Stimulated activated CD4-positive, alpha-beta T cell treated with anti-CD3 and anti-CD28 coated beads, Interleukin-1b, Interleukin-23, amount 100 ng/mL, for 1 hour (primary cell): ENCODE measurements at places on chromosomes 13 and 19.

- no peak for DNase-seq
Observed at GRCh38 chr13:111971891-111972780, 94.8 kb upstream of the SOX1 start.

DNA sequence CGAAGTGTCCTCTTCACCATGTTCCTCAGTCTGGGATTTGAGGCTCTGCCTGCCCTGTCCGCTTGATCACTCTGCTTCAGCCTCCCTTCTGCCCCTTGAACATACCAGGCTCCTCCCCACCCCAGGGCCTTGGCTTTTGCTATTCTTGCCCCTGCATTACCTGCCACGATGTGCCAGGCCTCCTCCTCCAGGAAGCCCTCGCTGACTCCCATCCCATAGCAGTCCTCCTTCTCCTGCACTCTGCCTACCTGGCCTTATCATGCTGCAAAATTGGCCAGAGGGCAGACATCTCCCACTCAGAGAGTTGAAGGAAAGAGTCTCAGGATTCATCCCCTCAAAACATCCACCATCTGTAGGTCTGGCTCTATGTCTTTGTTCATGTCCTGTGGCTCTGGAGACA lies 2.2 kb downstream of the YJEFN3 start:
- no peak for DNase-seq

DNA sequence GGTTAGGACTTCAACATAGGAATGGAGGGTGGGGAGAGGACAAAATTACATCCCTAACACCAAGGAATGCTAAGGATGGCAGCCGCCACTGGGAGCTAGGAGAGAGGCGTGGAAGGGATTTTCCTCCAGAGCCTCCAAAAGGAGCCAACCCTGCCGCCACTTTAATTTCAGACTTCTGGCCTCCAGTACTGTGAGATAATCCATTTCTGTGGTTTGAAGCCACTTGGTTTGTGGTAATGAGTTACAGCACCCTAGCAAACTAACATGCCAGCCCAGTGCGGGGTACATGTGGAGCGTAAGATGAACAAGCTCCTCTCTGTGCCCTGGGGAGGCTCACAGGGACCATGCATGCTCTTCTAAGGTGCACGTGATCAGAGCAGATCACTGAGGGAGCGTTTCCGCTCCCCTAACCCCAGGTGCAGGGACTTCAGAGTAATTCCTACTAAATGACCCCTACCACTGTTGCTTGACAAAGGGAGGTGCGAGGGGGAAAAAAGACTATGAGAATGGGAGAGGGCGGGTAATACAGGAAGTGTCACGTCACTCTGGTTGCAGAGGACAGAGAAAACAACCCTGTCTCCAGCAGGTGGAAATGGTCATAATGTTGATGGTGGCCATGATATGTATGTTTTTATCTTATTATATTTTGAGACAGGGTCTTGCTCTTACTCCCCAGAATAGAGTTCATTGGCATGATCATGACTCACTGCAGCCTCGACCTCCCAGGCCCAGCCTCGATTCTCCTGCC lies 12.0 kb downstream of the FPR1 start:
- no peak for DNase-seq

- no peak for DNase-seq
Observed at GRCh38 chr19:49662011-49662410, 3.6 kb downstream of the IRF3 start.

GRCh38 chr19:17450264-17451075 lies 2.0 kb upstream of the TMEM221 start:
- no peak for DNase-seq

GRCh38 chr19:41205995-41206394 lies 13.0 kb downstream of the CYP2S1 start:
- no peak for DNase-seq

DNA sequence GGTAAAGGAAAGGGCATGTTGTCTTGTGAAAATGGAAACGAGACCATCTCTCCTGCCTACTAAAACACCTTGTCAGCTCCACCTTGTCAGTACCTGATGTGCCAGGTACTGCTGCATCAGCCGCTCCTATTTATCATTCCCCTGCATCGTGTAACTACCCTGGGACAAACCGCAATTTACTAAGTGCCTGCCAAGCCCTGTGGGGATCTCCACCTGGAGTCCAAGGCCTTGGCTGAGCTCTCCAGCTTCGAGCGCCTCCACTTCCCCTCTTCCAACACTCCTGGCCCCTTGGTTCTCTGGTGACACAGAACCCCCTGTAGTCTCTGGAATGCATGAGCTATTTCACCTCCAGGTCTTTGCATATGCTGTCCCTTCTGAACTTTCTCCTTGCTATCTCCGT lies 25.9 kb upstream of the CCNP start:
- no peak for DNase-seq

DNA sequence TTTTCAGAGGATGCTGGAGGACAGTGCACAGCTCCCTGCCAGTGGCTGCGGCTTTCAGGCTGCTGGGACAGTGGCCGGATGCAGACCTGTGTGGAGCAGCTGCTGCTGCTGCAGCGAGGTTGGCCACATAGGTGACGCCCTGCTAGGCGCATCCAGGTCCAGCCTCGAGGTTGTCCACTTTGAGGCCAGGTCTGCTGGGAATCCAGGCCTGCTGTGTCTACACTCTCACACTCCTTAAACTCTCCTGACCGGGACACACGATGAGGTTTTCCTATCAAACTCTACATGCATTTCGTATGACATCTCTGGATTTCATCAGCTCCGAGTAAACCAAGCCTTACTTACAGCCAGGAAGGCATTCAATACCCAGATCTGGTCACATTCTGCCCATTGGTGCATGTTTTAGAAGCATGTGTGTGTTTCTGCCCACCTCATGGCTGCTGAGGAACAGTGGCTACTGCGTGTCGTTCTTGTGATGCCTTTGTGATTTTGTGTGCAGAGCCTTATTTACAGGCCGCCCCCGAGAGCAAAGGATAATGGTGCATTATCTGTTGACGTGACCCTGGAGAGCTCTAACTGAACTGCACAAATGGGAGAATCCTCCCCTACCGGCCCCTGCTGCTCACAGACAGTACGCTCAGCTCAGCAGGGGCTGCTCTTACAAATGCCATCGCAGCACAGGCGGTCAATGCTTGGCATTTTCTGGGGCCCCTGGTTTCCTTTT lies 12.3 kb upstream of the MCF2L start:
- no peak for DNase-seq

GRCh38 chr19:28873301-28873700 lies 339.6 kb downstream of the UQCRFS1 start:
- DNase-seq, result no peak

- DNase-seq, result no peak
Observed at GRCh38 chr13:76965759-76966421, 17.6 kb downstream of the ACOD1 start.

- DNase-seq, result no peak
Observed at GRCh38 chr19:9139609-9140158, 513 bp upstream of the ZNF317 start.

GRCh38 chr13:38262211-38262610 lies 87.4 kb upstream of the UFM1 start:
- no peak for DNase-seq

GRCh38 chr13:41386211-41386610 lies 71.1 kb upstream of the RGCC start:
- DNase-seq, result no peak

DNA sequence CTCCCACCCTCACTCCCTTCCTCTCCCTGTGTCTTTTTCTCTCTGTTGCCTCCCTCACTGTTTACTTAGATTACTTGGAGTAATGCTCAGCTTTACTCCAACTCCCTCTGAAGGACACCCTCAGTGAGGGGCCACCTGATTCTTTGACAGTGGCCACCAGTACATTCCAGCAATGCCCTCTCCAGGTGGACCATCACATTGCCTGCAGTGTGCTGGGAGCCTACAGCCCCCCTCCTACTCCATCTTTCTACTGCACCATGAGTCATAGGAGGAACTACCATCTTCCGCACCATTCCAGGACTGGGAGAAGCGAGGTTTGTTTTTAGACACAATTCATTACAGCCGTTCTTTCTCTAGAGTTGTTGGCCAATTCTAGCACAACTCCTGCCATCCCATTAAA lies 96.6 kb upstream of the POSTN start:
- DNase-seq, result no peak

GRCh38 chr13:23789576-23790346 lies 99.4 kb downstream of the MIPEP start:
- DNase-seq, result no peak

DNA sequence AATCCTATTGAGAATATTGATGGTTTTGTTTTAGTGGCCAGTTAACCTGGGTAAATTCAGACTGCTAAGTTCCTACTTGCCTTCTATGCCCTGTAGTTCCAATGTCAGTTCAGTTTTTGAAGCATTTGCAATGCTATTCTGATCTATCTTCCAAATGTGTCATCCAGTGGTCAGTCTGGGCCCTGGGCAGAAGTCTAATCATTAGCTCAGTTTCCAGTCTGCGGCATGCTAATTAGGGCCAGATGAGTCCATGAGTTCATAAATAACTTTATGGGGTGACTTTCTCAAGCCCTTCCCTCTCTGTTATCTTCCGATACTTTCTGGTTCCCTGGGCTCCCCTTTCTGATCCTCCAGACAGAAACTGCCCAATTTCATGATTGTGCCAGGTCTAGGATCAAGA lies 32.7 kb downstream of the FAM187B start:
- DNase-seq, result no peak

DNA sequence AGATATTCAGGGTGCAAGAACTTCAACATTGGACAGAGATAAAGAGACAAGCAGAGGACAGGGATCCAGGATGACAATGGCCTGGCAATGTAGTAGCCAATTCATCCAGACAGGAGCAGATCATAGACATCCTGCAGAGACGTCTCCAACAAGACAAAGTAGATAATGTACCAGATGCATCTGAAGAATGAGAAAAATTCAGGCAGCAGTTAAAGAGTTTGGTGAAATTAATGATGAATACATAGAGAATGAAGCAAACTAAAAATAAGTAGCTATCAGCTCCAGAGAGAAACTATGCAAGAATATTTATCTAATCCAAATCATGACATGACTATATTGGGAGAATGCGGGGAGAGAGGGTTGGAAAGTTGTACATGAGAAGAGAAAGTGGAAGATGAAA lies 278.4 kb upstream of the DACH1 start:
- DNase-seq, result no peak

DNA sequence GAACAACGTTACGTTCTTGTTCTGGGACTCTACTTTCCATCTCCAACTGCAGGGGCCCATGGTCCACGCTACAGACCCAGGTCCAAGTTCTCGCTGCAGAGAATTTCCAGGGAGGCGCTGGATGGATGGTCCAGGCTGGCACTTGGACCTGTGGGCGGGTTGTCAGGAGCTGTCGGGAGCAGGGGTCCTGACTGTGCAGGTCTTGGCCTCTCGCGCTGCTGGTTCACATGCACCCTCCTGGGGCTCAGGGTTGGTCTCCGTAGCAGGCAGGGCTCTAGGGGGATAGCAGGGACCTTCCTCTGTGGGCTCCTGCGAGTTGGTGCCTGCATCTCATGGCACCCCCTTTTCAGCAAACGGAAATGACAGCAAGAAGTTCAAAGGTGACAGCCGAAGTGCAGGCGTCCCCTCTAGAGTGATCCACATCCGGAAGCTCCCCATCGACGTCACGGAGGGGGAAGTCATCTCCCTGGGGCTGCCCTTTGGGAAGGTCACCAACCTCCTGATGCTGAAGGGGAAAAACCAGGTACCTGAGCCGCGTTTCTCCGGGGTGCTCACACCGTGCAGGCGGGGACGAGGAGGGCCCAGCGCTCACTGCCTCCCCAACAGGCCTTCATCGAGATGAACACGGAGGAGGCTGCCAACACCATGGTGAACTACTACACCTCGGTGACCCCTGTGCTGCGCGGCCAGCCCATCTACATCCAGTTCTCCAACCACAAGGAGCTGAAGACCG lies 6.6 kb downstream of the PTBP1 start:
- no peak for DNase-seq

- DNase-seq, result no peak
Observed at GRCh38 chr19:7534531-7535046, 928 bp upstream of the PNPLA6 start.

DNA sequence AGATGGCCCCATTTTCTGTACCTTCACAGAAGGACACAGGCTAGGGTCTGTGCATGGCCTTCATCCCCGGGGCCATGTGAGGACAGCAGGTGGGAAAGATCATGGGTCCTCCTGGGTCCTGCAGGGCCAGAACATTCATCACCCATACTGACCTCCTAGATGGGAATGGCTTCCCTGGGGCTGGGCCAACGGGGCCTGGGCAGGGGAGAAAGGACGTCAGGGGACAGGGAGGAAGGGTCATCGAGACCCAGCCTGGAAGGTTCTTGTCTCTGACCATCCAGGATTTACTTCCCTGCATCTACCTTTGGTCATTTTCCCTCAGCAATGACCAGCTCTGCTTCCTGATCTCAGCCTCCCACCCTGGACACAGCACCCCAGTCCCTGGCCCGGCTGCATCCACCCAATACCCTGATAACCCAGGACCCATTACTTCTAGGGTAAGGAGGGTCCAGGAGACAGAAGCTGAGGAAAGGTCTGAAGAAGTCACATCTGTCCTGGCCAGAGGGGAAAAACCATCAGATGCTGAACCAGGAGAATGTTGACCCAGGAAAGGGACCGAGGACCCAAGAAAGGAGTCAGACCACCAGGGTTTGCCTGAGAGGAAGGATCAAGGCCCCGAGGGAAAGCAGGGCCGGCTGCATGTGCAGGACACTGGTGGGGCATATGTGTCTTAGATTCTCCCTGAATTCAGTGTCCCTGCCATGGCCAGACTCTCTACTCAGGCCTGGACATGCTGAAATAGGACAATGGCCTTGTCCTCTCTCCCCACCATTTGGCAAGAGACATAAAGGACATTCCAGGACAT lies 7.0 kb upstream of the CEACAM7 start:
- DNase-seq, result no peak

DNA sequence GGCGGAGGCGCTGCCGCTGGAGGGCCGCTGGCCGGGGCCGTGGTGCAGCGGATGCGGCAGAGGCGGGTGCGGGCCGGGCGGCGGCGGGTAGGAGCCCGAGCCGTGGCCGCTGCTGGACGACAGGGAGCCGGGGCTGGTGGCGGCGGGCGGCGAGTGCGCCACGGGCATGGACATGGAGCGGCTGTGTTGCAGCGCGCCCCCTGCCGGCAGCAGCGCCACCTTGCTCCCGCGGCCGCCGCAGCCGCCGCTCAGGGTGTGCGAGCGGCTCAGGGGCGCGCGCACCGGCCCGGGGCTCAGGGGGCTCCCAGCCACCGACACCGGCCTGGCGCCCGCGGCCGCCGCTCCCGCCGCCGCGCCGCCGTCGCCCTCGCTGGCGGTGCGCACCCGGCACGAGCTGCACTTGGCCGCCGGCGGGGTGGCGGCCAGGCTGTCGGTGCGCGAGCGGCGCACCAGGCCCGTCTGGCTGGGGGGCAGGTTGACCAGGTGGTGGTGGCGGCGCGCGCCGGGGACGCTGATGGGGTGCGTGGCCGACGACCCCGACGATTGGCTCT lies 1.7 kb downstream of the IRS2 start:
- peak; percentile 58 for DNase-seq

GRCh38 chr13:31925079-31925478 lies 106.5 kb upstream of the FRY start:
- DNase-seq, result no peak

DNA sequence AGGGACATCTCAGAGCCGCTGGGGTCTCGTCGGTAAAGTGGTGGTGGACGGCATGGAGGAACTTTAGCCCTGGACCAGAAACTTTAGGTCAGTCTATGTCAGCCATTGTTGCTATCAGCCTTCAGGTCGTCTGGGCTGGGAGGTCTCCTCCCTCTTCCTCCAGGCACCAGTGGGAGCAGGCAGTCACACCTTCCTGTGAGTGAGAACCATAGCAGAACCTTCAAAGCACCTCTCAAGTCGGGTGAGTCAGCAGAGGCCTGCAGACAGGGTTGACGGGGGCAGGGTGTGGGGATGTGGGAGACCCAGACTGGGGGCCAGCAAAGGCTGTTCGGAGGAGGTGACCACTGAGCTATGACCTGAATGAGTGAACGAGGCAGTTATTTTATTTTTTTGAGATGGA lies 15.4 kb upstream of the SBNO2 start:
- DNase-seq, result no peak
